ENCODE measurements at places on chromosomes 12 and 14. TPM values are rescaled to one million over a fixed set of nuclear protein-coding genes. Genes with fewer than 3 reads are reported as not detected.
A peak's percentile ranks its signal among the peaks of the same experiment; 100 is the strongest.

- no peak for DNase-seq
Measured at GRCh38 chr12:122079033-122079531, 526 bp downstream of the MLXIP start.

GRCh38 chr12:131716282-131716681, 5.4 kb downstream of the SFSWAP start:
- DNase-seq = no peak

GRCh38 chr12:21552635-21553328, 26.7 kb downstream of the SPX start:
- no peak for DNase-seq

- no peak for DNase-seq
Measured at GRCh38 chr12:117120787-117121186, 21.6 kb upstream of the TESC start.

DNA sequence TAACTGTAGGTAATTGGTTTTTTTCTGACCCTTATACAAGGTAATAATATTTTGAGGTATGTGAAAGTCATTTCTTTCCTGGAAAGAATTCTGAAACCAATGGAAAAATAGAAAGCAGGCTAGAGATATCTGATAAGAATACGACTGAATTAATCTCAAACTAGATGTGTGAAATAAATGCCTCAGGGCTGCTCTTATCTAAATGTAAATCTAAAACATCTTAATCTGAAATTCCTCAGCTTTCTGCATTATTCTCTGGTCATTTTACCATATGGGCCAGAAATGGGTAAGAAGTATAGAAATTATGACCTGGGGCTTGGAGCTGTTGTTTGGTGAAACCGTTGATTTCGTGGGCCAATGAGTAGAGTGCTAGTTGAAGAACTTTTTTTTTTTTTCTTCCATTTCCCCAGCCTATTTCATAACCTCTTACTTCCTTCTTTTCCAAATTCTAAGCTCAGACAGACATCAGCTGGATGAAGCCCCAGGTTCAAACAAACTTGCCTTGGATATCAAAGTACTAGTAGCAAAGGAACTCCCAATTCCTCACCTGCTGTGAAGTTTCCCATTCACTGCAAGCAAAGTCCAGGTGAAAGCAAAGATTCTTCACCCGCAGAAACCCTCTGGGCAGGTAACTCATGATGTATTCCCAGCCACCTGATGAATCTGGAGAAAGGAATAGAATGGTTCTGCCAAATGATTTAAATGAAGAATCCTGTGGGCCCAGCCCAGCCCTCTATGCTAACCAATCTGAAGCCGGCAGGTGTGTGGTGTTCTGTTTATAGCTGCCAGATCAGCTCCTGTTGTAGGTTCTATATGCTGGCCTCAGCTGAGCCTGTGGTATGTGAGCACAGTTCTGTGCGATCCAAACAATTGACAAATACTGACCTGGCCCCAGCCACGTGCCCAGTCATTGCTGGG, 9.7 kb upstream of the FOS start:
- DNase-seq = no peak

- peak; percentile 64 for DNase-seq
Measured at GRCh38 chr12:8697120-8697475, 693 bp upstream of the RIMKLB start.

GRCh38 chr14:105456736-105457617, 17.6 kb upstream of the CRIP2 start:
- no peak for DNase-seq

GRCh38 chr12:116677202-116677661, 60.6 kb downstream of the SPRING1 start:
- no peak for DNase-seq

GRCh38 chr14:53338192-53338591, 185.1 kb upstream of the DDHD1 start:
- no peak for DNase-seq

DNA sequence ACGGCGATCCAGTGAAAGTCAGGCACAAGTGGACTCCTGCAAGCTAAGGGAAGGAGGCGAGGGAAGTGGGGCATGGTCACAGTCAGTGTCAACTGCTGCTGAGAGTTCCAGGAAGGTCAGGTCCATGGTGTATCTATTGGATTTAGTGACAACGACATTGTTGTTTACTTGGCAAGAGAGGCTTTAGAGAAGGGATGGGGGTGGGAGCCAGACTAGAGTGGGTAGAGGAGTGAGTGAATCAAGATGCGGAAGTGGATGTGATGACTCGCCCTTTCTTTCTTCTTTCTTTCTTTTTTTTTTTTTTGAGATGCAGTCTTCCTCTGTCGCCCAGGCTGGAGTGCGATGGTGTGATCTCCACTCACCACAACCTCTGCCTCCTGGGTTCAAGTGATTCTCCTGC, 12.5 kb downstream of the P2RX7 start:
- DNase-seq = no peak

GRCh38 chr14:51566831-51567582, 84.7 kb upstream of the FRMD6 start:
- no peak for DNase-seq

- no peak for DNase-seq
Measured at GRCh38 chr12:123748661-123749060, 13.4 kb upstream of the DNAH10 start.

DNA sequence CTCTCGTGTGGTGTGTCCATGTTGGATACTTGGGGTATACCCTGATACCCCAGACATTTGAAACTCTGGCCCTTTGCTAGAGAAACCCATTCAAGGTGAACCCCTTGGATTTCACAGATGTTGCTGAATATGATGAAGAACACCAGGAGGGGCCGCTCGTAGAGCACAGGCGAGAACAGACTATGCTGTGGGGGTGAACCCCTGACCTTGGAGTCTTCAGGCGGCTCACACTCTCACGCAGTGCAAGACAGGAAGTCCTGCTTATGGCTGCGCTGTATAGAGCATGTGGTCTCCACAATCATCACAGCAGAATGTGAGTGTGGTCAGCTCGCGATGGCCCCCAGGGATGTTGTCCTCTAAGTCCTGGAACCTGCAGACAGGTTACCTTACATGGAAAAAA, 60.4 kb downstream of the SLC15A4 start:
- DNase-seq = no peak

Gene ACOT6
- polyA plus RNA-seq = not detected

Gene LRP1-AS
- polyA plus RNA-seq = not detected

Gene OR2AP1
- not detected for polyA plus RNA-seq
